Stromal cell of bone marrow (primary cell): ENCODE measurements at places on chromosomes 5 and 9.

- DNase-seq = no peak
Observed at GRCh38 chr5:125295405-125295872, 549.0 kb upstream of the ZNF608 start.

DNA sequence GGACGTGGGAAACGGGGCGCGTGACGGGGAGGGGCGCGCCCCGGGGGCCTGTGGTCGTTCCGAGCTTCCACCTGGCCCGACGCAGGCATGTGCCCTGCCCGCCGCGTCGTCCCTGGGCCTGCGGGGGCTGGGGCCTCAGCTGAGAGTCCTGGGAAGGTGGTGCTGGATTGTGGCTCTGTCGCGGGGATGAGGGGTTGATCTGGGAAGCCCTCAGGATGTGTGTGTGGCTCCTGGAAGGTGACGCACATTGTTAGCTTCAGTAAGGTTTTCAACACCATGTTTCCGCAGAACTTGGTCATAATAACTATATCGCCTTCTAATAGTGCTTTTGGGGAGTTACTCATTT is 589.1 kb downstream of the MTRR start:
- no peak for DNase-seq

GRCh38 chr9:104836235-104836634 is 72.3 kb downstream of the NIPSNAP3B start:
- no peak for DNase-seq

- peak; percentile 62 for DNase-seq
Observed at GRCh38 chr5:76372323-76373054, 30.6 kb upstream of the IQGAP2 start.

- DNase-seq = no peak
Observed at GRCh38 chr5:139571966-139572365, 10.8 kb downstream of the UBE2D2 start.

DNA sequence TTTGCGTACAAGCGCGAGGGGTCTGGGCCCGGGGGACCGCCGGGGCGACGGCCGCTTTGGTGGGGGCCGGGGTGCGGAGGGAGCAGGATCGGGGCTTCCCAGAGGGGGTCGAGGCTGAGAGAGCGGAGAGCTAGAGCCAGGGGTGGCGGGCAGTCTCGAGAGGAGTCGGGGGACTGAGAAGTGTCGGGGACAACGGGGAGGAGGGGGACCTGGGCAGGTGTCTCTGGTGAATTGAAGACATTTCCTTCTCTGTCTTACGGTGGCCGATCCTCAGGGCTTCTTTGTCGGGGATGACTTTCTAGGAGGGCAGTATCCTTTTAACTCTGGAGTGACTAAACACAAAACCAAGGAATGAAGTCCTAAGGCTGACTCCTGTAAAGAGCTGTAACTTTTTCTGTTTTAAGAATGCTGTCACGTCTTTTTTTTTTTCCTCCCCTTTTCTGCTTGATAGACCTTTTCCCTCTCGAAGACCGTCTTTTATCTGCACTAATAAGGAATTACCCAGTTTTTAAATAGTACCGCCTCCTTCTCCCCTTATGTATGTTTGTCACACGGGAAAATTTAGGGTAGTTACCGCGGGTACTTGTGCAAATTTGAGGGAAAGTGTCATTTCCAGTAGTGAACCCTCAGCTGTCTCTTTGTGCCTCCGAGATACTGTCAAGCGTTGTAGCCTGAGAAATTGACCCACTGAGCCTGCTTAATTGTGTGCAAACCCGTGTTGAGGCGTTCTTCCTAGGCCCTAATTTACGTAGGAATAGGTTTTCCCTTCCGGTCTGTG is 822 bp downstream of the DENND4C start:
- DNase-seq = no peak

GRCh38 chr9:69936427-69936826 is 107.2 kb upstream of the MAMDC2 start:
- no peak for DNase-seq

GRCh38 chr5:134524272-134524825 is 1.1 kb upstream of the JADE2 start:
- DNase-seq = peak; percentile 56

- DNase-seq = no peak
Observed at GRCh38 chr9:116471093-116471906, 215.8 kb upstream of the TRIM32 start.

GRCh38 chr9:136003411-136004218 is 42.4 kb upstream of the UBAC1 start:
- DNase-seq = no peak

- no peak for DNase-seq
Observed at GRCh38 chr5:166781737-166782136, 1509.7 kb upstream of the WWC1 start.

- no peak for DNase-seq
Observed at GRCh38 chr5:131305906-131306305, 42.1 kb downstream of the CDC42SE2 start.

DNA sequence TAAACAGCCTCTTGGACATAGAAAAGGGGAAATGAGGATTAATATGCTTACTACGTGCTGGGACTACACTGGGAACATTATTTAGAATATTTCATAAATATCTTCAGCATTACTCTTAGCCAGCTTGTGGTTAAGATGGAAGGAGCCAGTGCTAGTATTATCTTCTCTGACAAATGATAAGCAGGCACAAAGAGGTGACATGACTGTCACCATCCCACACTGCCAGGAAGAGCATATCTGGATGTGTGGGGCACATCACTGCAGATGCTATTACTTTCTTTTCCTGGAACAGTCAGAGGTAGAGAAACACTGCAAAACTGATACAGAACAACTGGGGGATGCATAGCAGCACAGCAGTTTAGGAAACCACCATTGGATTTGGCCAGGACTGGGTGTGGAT is 281.0 kb upstream of the TNC start:
- no peak for DNase-seq

GRCh38 chr9:96289392-96289791 is 12.6 kb downstream of the HSD17B3 start:
- no peak for DNase-seq

- no peak for DNase-seq
Observed at GRCh38 chr5:180799902-180800801, 2.5 kb downstream of the MGAT1 start.
